ENCODE measurements at places on chromosomes 12 and 14. TPM values are rescaled to one million over a fixed set of nuclear protein-coding genes. Genes with fewer than 3 reads are reported as not detected.

DNA sequence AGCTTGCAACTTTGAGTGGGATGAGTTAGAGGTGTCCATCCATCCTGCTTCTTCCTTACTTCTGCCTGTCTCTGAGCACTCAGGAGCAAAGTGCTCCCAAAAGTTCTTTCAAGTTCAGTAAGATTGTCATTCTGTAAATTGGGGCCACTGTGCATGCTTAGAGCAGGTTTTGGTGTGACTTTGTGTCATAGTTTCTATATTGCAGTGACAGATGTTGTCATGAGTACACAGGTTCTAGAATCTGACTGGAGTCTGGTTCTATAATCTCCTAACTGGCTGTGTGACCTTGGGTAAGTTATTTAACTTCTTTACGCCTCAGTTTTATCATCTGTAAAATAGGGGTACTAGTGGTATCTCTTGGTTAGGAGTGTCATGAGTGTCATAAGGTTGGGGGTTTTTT, 202.7 kb upstream of the BCL2L14 start:
- H3K36me3 ChIP-seq = peaks cover 19% of the 10 kb centered on the region
- no peak overlapping the region for H3K27ac ChIP-seq
- no peaks in the 10 kb centered on the region for H3K27me3 ChIP-seq
- DNase-seq = no peak
- H3K4me1 ChIP-seq = no peaks in the 10 kb centered on the region
- H3K4me3 ChIP-seq = no peak overlapping the region

The HOXC13 gene
- total RNA-seq = not detected

DNA sequence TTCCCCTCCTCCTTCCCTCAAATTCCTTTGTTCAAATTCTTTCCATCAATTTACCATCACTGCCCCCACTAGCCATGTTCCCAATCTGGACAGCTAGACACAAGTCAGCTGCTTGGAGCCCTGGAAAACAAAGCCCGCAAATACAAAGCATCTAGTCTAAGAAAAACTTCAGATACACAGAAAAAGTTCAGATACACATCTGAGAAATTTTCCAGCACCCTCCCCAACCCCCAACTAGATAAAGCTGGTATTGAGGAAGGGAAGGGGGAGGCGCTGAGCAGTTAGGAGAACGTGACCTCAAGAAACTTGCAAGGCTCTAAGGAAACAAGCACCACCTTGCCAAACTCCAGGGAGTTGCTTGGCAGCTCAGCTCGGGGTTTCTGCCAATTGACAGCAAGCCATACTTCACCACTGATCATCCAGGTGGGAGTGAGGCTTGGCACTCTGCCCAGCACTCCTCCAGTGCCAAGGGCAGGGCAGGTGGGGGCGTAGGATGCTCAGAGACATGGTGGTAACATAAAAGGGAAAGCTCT, 5.1 kb upstream of the CNIH1 start:
- no peak for DNase-seq
- no peak overlapping the region for H3K4me3 ChIP-seq
- H3K4me1 ChIP-seq = peaks cover 8% of the 10 kb centered on the region
- H3K27me3 ChIP-seq = no peaks in the 10 kb centered on the region
- no peaks in the 10 kb centered on the region for H3K36me3 ChIP-seq

The TAS2R19 gene
- total RNA-seq = 2.1 TPM

GRCh38 chr12:79547735-79548609, 142.8 kb downstream of the PAWR start:
- H3K27me3 ChIP-seq = no peaks in the 10 kb centered on the region
- no peak overlapping the region for H3K27ac ChIP-seq
- no peaks in the 10 kb centered on the region for H3K4me1 ChIP-seq
- H3K4me3 ChIP-seq = no peak overlapping the region
- DNase-seq = peak; percentile 5

GRCh38 chr12:64236549-64236948, 14.5 kb upstream of the KICS2 start:
- no peak for DNase-seq
- H3K4me3 ChIP-seq = no peak overlapping the region
- no peaks in the 10 kb centered on the region for H3K36me3 ChIP-seq
- H3K27me3 ChIP-seq = no peaks in the 10 kb centered on the region
- H3K4me1 ChIP-seq = no peaks in the 10 kb centered on the region

The SLC10A1 gene
- total RNA-seq = not detected

The PARP11 gene
- total RNA-seq = 39.9 TPM

GRCh38 chr12:128662101-128662500, 161.7 kb downstream of the SLC15A4 start:
- H3K27ac ChIP-seq = no peak overlapping the region
- H3K4me3 ChIP-seq = no peak overlapping the region
- no peaks in the 10 kb centered on the region for H3K27me3 ChIP-seq
- H3K36me3 ChIP-seq = no peaks in the 10 kb centered on the region
- DNase-seq = no peak

GRCh38 chr12:82721726-82722125, 35.0 kb downstream of the TMTC2 start:
- H3K4me1 ChIP-seq = no peaks in the 10 kb centered on the region
- DNase-seq = no peak
- H3K27me3 ChIP-seq = no peaks in the 10 kb centered on the region
- H3K36me3 ChIP-seq = no peaks in the 10 kb centered on the region

DNA sequence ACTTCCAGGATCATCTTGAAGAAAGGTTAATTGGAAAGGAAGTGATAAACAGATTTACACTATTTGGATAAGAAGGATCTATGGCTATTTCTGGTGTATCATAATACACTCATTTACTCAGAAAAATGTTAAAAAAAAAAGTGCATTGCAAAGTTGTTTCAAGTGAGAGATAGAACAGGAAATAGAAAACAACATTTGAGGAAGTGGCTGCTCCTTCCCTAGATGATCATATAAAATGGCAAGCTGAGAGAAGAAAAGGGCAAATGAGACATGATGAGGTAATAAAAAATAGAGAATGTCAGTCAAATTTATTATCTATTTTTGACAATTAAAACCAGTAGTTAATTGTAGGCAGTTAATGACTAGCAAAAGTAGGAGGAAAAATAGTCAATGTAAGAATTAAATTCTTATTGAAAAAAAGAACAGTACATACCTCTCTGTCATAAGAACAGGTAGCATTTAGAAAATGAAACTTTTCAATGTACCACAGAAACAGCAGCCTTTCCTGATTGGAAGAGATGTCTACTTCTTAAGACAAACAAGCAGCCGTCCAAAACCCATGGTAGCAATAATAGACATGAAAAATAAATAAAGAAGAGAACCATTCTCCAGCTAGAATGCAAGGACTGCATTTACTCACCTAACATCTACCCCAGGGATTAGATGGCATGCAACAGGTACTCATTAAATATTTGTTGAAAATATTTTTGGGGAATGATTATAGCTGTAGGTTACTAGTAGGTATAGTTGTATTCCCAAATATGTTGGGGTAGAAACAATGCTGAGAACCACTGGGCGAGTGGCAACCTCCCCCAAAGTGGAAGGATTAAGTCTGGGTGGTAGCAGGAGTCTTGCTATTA, 63.9 kb upstream of the GRIP1 start:
- H3K4me1 ChIP-seq = no peaks in the 10 kb centered on the region
- no peaks in the 10 kb centered on the region for H3K27me3 ChIP-seq
- H3K36me3 ChIP-seq = no peaks in the 10 kb centered on the region
- DNase-seq = no peak

The NACA gene
- total RNA-seq = 1,184 TPM

DNA sequence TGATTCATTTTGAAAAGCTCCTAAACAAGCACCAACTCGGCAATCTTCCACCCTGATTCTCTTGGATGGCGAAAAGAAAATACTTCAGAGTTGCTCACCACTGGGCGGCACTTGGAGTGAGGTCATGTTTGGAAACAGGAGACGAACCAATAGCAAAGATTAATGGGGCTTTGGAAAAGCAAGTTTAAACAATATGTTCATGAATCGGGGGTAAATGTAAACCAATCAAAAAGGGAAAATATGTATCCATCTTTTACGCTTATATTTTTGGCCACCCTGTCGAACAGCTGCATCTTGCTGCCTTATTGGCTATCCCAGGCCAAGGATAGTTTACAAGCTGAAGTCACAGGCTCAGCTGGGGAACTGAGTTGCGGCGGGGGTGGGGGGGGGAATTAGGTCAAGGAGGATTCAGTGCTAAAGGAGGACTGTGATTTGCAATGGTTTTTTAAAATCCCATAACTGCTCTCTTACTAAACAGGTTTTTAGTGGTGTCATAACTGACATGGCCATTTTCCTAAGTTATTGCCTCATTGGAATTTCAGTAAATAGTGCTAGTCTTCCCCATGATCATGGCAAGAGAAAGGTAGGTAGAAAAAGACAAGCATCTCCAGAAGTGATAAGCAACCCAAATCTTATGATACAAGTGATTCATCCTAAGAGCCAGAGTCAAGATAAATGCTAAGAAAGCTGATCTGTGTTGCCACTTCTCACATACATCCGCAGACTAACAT, 210.6 kb downstream of the PHLDA1 start:
- no peaks in the 10 kb centered on the region for H3K27me3 ChIP-seq
- DNase-seq = no peak
- no peak overlapping the region for H3K4me3 ChIP-seq

DNA sequence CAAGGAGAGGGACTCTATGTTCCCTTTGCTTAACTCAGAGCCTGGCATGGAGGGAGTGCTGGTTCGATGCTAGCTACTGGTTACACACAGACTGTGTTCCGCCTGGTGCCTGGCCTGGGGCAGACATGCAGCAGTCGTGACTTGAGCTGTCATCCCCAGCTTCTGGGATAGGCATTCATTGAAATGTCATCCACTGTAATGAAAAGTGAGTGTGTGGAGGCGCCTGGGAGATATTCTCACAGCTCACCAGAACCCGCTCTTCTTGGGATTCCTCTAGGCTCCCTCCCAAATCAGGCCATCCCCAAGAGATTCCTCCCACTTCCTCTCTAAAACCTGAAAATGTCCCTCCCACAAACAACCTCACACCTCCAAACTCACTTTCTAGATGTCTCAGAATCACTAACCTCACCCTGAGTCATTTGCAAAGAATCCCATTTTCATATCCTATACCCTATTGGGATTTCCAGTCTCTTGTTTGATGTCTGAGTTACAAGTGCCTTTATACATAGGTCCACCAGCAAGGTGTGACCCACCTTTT, 82.8 kb downstream of the CRACR2A start:
- H3K4me1 ChIP-seq = no peaks in the 10 kb centered on the region
- DNase-seq = no peak
- H3K4me3 ChIP-seq = no peak overlapping the region
- H3K27me3 ChIP-seq = no peaks in the 10 kb centered on the region
- H3K36me3 ChIP-seq = peaks cover 48% of the 10 kb centered on the region
- no peak overlapping the region for H3K27ac ChIP-seq

The B4GALNT1 gene
- not detected for total RNA-seq

GRCh38 chr12:14111230-14111865, 129.9 kb upstream of the GRIN2B start:
- no peaks in the 10 kb centered on the region for H3K4me1 ChIP-seq
- DNase-seq = no peak
- H3K4me3 ChIP-seq = no peak overlapping the region
- no peaks in the 10 kb centered on the region for H3K36me3 ChIP-seq
- no peaks in the 10 kb centered on the region for H3K27me3 ChIP-seq

DNA sequence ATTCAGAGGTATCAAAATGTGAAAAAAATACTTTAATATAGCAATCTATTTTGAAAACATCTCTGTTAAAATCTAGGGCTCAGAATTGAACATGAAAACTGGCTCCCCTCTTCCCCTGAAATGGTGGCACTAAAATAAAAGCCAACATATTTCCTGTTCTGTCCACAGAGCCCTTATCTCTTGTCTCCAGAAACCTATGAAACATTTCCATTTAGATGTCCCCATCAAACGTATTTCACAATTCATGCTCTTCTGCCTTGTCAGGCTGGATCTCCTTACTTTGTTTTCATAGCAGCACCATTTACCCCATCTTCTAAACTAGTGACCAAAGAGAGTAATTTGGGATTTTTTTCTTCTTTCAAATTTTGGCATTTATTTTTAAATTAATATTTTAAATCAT, 42.4 kb downstream of the PDE3A start:
- no peak overlapping the region for H3K4me3 ChIP-seq
- no peak overlapping the region for H3K27ac ChIP-seq
- H3K4me1 ChIP-seq = no peaks in the 10 kb centered on the region
- H3K36me3 ChIP-seq = no peaks in the 10 kb centered on the region

The IRAK4 gene
- 64.0 TPM for total RNA-seq

The KRT85 gene
- total RNA-seq = not detected

The USP5 gene
- 65.2 TPM for total RNA-seq

Measured in CD4-positive, alpha-beta memory T cell (primary cell).